ENCODE measurements at places on chromosomes 4 and X.

- DNase-seq: peak; percentile 18
Observed at GRCh38 chr4:93199492-93199891, 629.1 kb upstream of the ATOH1 start.

GRCh38 chrX:7689791-7690412 lies 153.1 kb upstream of the VCX start:
- peak; percentile 96 for DNase-seq

DNA sequence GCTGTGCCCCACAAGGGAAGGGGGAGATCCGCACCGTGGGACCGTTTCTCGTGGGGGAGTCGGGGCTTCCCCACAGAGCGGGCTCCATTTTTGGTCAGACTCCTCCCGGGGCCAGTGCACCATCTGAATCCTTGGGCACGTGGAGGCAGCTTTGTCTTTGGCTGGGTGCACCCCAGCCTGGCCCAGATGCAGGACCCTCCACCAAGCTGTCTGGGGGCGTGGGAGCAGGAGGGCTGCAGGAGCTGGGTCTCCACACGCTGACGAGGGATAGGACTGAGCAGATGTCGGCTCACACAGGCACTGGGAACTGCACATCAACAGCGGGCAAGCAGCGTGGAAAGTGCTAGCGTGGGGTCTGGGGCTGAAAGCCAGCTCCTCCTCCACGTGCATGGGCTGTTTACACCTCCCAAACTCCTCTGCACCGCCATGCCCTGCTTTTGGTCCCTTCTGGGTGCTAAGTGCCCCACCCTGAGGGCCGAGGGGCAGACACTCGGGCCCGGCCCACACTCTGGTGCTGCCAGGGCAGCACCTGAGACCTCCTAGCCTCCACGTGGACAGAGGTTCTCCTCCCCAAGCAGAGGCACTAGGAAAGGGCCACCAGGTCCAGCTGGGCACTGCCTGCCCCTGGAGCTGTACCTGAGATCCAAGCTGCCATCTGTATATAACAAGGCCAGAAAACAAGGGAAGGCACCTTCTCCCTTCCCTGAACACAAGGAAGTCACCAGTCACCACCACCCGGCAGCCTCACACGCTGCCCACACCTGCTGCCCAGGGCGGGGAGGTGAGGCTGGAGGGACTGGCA lies 13.8 kb downstream of the DGKQ start:
- DNase-seq: no peak

DNA sequence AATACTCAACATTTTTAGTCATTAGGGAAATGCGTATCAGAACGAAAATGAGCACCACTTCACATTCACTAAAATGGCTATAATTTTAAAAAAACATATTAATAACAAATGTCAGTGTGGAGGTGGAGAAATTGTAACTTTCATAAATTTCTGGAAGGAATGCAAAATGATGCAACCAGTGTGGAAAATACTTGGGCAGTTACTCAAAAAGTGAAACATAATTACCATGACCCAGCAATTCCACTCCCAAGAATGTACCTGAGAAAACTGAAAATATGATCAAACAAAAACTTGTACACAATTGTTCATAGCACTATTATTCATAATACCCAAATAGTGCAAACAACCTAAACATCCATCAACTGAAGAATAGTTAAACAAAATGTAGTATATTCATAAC lies 76.1 kb upstream of the FAM241A start:
- DNase-seq: no peak

- no peak for DNase-seq
Observed at GRCh38 chr4:144288011-144288903, 147.7 kb upstream of the GYPA start.

- no peak for DNase-seq
Observed at GRCh38 chr4:103928370-103928769, 208.6 kb upstream of the TACR3 start.

- DNase-seq: no peak
Observed at GRCh38 chrX:135112096-135112729, 8.1 kb downstream of the ETDB start.

- no peak for DNase-seq
Observed at GRCh38 chr4:99754756-99755155, 61.9 kb upstream of the DAPP1 start.

- DNase-seq: no peak
Observed at GRCh38 chrX:67408423-67409079, 135.3 kb upstream of the AR start.

- no peak for DNase-seq
Observed at GRCh38 chrX:68897118-68897945, 68.5 kb downstream of the EFNB1 start.

DNA sequence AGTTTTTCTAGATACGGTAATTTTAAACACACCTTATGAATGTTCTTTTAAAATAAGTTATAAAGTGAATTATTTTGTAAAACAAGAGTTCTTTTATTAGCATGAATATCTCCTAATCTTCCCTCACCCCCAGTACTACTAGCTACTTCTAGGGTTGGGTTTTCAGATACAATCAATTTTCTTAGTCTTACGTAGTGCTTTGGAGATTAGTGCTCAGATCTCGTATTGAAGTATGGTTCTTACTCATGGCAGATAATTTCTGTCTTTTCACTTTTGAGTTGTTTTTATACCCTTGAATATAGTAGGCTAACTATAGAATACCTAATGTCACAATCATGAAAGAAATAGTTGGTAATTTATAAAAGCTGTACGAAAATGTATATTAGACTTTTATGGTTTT lies 43.2 kb downstream of the CDKL5 start:
- DNase-seq: no peak

GRCh38 chr4:107818301-107818910 lies 6.3 kb upstream of the SGMS2 start:
- no peak for DNase-seq

GRCh38 chrX:1502241-1502640 lies 34.7 kb downstream of the P2RY8 start:
- no peak for DNase-seq

GRCh38 chrX:107713203-107713542 lies 62.4 kb downstream of the TSC22D3 start:
- DNase-seq: no peak

- peak; percentile 75 for DNase-seq
Observed at GRCh38 chr4:181301735-181302710, 941.2 kb upstream of the TENM3 start.

DNA sequence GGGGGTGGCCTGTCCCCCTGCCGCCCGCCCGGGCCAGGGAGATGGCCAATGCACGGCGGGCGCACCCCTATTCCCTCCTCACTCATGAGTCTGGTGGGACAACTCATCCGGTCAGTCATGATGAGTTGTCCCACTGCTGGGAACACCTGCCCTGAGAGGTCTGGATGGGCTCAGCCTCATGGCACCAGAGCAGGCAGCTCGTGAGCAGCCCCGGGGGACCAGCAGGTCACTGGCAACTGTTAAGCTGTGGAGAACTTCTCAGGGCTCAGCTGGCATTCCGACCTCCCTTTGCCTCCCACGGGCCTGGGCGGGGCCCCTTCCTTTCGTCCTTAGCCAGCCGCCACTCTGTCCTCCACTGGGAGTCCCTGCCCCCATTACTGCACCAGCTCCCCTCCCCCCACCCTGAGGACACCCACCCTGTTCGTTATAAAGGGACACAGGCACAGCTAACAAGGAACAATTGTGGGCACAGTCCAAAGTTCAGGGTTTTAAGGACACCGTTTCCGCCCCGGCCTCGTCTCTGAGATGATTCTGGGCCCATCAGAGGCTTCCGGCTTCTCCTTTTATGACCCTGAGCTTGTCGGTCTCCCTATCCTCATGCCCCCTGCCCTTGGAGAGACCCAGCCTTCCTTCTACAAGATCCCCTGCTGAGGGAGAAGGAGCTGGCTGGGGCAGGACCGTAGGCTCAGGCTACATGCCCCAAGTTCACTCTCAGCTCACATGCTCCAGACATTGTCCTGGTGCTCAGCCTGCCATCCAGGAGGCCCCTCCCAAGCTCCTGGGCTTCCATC lies 14.6 kb upstream of the KIAA0232 start:
- DNase-seq: no peak

GRCh38 chrX:130173190-130173895 lies 1.6 kb downstream of the RAB33A start:
- DNase-seq: no peak

- no peak for DNase-seq
Observed at GRCh38 chrX:55488006-55488592, 1.5 kb downstream of the USP51 start.

GRCh38 chr4:52638717-52639116 lies 20.4 kb downstream of the USP46 start:
- no peak for DNase-seq

GRCh38 chr4:188408244-188409030 lies 269.2 kb downstream of the TRIML1 start:
- no peak for DNase-seq

DNA sequence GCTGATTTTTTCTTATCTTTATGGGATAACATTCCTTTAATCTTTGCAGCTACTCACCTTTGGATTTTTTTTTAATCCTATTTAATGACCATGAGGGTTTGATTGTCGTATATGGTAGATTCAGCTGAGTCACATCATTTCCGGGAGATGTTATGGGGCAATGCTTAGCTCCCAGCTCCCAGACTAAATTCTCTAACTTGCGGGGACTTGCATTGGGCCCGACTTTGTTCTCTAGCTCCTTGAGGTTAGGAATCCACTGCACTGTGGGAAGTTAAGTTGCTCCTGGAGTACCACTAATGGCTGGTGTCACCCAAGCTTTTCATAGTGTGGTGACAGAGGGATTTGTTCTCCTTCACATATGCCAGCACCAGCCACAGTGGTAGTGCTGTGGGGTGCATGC lies 287.4 kb downstream of the TECRL start:
- no peak for DNase-seq

- DNase-seq: no peak
Observed at GRCh38 chrX:149903889-149904748, 23.1 kb downstream of the MAGEA8 start.

DNA sequence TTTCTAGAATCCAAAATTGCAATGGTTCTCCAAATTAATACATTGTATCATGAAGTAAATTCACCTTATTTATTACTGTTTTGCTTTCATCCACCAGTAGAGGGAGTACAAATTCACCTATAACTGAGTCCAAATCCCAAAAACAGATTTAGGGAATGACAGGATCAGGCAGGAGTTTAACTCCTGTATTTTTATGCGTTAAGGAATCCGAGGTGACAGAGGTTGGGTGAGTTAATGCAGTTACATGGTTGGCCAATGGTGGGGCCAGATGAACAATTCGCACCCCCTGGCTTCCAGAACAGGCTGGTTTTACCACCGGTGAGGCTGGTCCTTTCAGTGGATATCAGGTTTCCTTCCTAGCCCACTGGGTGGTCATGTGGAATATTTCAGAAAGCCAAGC lies 82.4 kb downstream of the MTNR1A start:
- DNase-seq: no peak

GRCh38 chrX:6885909-6886308 lies 261.6 kb upstream of the STS start:
- DNase-seq: no peak

DNA sequence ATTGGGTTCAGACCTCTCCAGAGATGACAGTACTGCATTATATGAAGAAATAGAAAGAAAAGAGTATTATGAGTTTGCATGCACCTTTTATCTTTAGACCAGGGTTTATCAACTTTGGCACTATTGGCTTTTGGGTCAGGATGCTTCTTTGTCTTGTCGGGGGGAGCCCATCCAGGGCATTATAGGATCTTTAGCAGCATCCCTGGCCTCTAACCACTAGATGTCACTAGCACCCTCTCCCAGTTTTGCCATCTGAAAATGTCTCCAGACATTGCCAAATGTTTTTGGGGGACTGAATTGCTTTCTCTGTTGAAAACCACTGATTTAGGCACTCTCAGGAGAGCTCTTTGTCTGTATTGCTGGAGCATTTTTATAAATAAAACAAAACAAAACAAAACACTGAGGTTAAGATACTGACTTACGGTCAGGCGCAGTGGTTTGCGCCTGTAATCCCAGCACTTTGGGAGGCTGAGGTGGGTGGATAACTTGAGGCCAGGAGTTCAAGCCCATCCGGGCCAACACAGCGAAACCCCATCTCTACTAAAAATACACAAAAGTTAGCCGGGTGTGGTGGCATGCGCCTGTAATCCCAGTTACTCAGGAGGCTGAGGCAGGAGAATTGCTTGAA lies 23.6 kb downstream of the CA5B start:
- DNase-seq: no peak

GRCh38 chrX:149762696-149763614 lies 10.9 kb upstream of the HSFX1 start:
- DNase-seq: no peak

DNA sequence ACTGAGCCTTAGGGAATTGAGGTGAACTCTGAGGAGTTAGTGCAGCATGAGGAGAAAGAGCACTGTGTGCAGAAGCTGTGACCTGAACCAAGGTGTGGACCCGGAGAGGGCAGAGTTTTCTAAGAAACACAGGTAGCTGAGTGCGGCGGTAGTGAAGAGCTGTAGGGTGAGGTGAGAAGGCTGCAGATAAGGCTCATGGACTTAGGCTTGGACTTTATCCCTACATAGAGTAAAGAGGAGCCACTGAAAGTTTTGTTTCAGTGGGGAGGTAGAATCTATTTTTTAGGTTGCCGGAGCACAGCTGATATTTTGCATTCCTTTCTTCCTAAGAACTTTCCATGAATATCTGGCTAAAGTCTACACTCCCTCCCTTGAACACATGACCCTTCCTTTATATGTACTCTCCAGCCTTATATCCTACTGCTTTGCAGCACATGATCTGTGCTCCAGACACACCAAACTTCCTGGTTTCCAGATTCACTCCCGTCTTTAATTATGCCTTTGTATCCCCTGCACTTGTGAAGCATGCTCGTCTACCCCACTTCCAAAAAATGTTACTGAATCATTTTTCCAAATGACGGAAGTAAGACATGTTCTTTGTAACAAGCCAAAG lies 10.6 kb upstream of the PGRMC2 start:
- no peak for DNase-seq

DNA sequence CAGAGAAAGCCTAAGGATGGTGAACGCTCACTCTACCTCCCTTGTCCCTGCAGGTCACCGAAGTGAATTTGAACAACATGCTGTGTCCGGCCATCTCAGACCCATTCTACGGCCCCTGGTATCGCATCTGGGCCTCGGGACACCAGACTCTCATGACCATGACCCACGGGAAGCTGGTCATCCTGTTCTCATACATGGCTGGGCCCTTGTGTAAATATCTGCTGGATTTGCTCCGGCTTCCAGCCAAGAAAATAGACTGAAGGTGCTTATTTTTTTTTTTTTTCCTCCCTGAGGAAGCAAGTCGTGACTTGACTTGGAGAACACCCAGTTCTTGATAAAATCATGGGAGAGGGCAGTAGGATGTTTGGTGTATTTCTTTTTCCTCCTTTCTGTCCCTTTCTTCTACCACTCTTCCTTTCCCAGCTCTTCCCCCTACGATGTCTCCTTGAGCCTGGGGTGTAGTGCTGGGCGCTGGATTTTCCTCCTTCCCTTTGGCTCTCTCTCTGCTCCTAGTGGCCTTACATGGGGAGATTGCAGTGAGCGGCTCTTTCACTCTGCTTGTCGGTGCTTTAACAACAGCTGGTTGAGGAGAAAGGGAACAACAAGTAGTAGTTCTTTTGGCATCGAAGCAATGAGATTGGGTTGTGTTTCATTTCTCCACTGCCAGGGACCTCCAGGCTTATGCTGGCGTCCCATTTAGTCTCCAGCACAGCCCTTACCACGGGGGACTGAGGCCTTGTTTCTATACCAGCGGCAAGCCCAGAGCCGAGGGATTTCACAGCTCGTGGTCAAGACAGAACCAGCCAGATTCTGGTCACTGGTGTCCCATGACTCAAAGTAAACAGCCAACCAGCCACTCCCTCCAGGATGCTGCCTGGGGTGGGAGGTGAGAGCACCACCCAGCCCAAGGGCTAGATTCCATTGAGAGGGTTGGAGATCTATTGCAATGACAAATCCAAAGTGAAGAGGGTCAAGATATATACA lies 144.4 kb downstream of the AMMECR1 start:
- DNase-seq: no peak

Measured in NCI-H1417 treated with DMSO at 0.1 percent for 48 hours (cell line).